Esophagus squamous epithelium (tissue), 5 donors: ENCODE measurements at places on chromosomes 4 and X.

- H3K4me3 ChIP-seq, result no peak overlapping the region
- no peaks in the 10 kb centered on the region for H3K27me3 ChIP-seq
- no peak overlapping the region for H3K27ac ChIP-seq
- no peak for DNase-seq
Measured at GRCh38 chr4:17316566-17316965, 195.3 kb downstream of the QDPR start.

DNA sequence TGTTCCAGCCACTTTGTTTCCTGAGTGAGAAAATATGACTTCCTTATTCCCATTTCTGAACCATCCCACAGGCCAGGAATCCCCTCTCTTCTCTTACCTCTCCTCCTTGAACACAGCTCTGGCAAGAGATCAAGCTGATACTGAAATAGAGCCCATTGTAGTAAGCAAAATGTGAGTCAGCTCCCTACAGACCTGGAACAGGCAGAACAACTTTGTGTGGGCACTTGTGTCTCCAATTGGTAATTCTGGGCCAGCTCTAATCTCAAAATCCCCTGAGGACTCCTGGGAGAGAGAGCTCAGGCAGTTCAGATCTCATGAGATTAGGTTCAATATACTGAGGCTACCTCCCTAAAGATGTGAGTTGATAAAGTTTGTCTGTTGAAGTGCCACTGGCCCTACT lies 213.5 kb downstream of the GUCY2F start:
- H3K27ac ChIP-seq, result no peak overlapping the region
- no peaks in the 10 kb centered on the region for H3K27me3 ChIP-seq
- H3K4me1 ChIP-seq, result peaks cover 14% of the 10 kb centered on the region
- no peak for DNase-seq
- no peak overlapping the region for H3K4me3 ChIP-seq

DNA sequence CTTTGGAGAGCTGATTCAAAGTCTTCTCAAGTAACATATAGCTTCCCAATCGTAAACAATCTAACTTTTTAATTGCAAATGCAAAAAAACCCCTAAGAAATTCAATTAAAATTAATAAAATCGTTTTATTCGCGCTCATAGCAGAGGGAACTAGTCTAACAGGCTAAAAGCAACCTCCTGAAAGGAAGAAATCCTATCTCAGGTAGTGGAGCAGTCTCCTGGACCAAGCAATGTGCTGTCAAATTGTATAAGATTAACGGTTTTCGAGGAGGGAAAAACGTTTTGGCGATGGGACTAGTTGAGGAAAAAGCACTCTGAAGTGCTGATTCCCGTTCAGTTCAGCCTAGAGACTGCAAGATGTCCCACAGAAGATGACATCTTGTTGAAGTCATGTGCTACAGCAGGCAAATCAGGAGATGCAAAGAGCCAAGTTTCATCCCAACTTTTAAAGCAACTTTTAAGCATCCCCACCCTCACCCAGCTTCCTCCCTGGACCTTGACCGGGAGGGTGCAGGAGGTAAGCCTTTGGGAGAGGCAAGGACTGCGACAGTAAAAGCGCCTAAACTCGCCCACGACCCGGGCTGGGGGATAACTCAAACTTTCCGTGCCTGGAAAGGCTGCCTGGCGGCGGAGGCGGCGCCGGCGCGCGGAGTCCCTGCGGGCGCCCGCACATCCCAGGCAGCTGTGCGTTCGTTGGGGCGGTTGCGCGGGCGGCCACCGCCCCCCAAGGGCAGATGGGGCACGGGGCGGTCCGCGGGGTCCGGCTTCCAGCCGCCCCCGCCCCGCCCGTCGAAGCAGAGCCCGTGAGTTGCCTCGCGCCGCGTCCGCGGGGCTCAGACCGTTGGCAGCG lies 784 bp downstream of the MAP7D3 start:
- H3K4me1 ChIP-seq, result no peaks in the 10 kb centered on the region
- H3K27me3 ChIP-seq, result no peaks in the 10 kb centered on the region
- H3K36me3 ChIP-seq, result no peaks in the 10 kb centered on the region

DNA sequence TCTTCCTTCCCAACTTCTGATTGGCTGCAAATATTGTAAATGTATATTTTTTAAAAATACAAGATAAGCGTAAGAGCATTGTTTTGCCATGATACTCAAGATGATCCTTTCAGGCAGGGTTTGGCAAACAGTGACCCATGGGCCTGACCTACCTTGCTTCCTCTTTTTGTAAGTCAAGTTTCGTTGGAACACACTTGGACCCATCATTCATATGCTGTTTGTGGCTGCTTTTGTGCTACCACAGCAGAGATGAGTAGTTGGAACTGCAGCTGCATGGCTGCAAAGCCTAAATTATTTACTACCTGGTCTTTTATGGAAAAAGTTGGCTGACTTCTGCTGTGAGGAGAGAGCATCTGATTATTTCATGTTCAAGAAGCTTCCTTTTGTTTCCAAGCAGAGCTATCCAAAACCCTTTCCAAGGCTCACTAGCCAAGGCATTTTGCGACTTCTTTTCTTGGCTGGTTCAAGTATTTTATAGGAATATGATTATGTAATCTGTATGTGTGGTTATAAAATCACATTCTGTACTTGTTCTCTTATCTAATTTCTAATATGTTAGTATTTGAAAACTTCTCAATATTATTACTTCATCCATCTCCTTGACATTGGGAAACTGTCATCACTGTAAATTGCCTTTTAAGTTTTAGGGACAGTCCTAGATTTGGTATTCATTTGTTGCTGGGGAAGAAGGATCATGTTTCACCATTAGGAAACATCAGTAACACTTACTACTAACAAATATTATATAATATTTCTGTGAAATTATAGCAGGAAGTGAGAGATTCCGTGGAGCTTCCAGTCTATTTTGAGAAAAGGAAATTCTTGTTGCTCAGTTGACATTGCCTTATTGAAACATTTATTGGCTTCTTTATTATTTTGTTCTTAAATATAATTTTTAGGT lies 109.2 kb downstream of the ARHGAP10 start:
- H3K27ac ChIP-seq, result no peak overlapping the region
- no peak for DNase-seq
- H3K36me3 ChIP-seq, result no peaks in the 10 kb centered on the region
- H3K27me3 ChIP-seq, result no peaks in the 10 kb centered on the region
- peaks cover 11% of the 10 kb centered on the region for H3K4me1 ChIP-seq

- no peak overlapping the region for H3K27ac ChIP-seq
- H3K4me1 ChIP-seq, result no peaks in the 10 kb centered on the region
- no peak for DNase-seq
- no peaks in the 10 kb centered on the region for H3K27me3 ChIP-seq
- H3K4me3 ChIP-seq, result no peak overlapping the region
Measured at GRCh38 chrX:148282504-148282903, 217.9 kb upstream of the AFF2 start.

- no peak overlapping the region for H3K27ac ChIP-seq
- no peaks in the 10 kb centered on the region for H3K4me1 ChIP-seq
- H3K27me3 ChIP-seq, result peaks cover 70% of the 10 kb centered on the region
- no peak overlapping the region for H3K4me3 ChIP-seq
- H3K36me3 ChIP-seq, result no peaks in the 10 kb centered on the region
Measured at GRCh38 chr4:26135331-26135730, 185.5 kb upstream of the RBPJ start.

- no peaks in the 10 kb centered on the region for H3K36me3 ChIP-seq
- DNase-seq, result no peak
- H3K4me1 ChIP-seq, result no peaks in the 10 kb centered on the region
- no peak overlapping the region for H3K4me3 ChIP-seq
- no peaks in the 10 kb centered on the region for H3K27me3 ChIP-seq
Measured at GRCh38 chr4:182478475-182478874, 235.3 kb downstream of the TENM3 start.

- H3K27ac ChIP-seq, result no peak overlapping the region
- no peaks in the 10 kb centered on the region for H3K36me3 ChIP-seq
- H3K27me3 ChIP-seq, result no peaks in the 10 kb centered on the region
- DNase-seq, result no peak
- no peak overlapping the region for H3K4me3 ChIP-seq
Measured at GRCh38 chrX:24607616-24608015, 39.5 kb downstream of the PCYT1B start.

DNA sequence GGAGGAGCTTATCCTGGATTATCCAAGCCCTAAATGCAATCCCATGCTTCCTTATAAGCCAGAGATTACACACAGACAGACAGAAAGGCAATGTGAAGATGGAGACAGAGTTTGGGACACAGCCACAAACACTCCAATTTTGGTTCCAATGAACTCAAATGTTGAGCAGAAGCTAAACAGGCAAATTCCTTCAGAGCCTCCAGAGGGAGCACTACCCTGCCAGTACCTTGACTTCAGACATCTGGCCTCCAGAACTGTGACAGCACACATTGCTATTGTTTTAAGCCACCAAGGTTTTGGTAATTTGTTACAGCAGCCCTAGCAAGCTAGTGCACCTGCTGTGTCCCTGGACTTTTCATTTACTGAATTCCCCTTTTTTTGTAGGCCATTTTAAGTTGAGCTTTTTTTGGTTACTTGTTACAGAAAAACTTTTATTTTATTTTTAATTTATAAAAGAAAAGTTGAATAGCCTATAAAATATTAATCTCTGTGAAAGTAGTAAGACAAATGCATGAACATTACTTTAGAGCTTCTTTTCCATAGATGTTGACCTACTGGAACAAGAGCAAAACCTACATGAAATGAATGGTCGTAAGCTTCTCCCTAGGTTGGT lies 33.4 kb upstream of the SRD5A3 start:
- no peak overlapping the region for H3K4me3 ChIP-seq
- no peaks in the 10 kb centered on the region for H3K27me3 ChIP-seq
- no peak overlapping the region for H3K27ac ChIP-seq
- H3K36me3 ChIP-seq, result no peaks in the 10 kb centered on the region
- H3K4me1 ChIP-seq, result no peaks in the 10 kb centered on the region
- DNase-seq, result no peak

GRCh38 chrX:48782795-48783194 lies 3.6 kb upstream of the GATA1 start:
- H3K4me1 ChIP-seq, result no peaks in the 10 kb centered on the region
- H3K4me3 ChIP-seq, result no peak overlapping the region
- no peaks in the 10 kb centered on the region for H3K36me3 ChIP-seq
- no peak for DNase-seq
- no peak overlapping the region for H3K27ac ChIP-seq

GRCh38 chr4:788636-789297 lies 37.2 kb downstream of the CPLX1 start:
- peaks cover 32% of the 10 kb centered on the region for H3K4me1 ChIP-seq
- no peak for DNase-seq
- H3K36me3 ChIP-seq, result no peaks in the 10 kb centered on the region
- no peak overlapping the region for H3K27ac ChIP-seq

GRCh38 chr4:81196126-81196650 lies 18.8 kb downstream of the PRKG2 start:
- H3K4me1 ChIP-seq, result no peaks in the 10 kb centered on the region
- H3K27me3 ChIP-seq, result no peaks in the 10 kb centered on the region
- H3K4me3 ChIP-seq, result no peak overlapping the region
- no peaks in the 10 kb centered on the region for H3K36me3 ChIP-seq
- DNase-seq, result no peak
- no peak overlapping the region for H3K27ac ChIP-seq

DNA sequence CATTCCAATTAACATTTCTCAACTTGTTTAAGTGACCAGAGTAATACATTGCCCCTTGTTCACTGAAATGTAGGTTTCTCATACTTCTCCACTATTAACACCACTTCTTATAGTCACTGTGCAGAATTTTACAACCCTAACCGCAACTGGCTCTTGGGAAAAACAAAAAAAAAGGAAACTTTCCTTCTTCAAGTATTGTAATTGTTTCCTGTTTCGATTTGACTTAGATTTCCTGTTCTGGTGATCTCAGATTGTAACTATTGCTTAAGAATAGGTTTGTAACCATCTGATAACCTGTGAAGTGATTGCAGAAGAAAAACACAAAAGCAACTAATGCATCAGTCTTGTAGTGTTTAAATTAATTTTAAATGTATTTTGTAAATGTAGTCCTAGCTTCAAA lies 594.7 kb upstream of the GALNT7 start:
- no peaks in the 10 kb centered on the region for H3K27me3 ChIP-seq
- H3K36me3 ChIP-seq, result no peaks in the 10 kb centered on the region
- H3K4me3 ChIP-seq, result no peak overlapping the region
- no peaks in the 10 kb centered on the region for H3K4me1 ChIP-seq

DNA sequence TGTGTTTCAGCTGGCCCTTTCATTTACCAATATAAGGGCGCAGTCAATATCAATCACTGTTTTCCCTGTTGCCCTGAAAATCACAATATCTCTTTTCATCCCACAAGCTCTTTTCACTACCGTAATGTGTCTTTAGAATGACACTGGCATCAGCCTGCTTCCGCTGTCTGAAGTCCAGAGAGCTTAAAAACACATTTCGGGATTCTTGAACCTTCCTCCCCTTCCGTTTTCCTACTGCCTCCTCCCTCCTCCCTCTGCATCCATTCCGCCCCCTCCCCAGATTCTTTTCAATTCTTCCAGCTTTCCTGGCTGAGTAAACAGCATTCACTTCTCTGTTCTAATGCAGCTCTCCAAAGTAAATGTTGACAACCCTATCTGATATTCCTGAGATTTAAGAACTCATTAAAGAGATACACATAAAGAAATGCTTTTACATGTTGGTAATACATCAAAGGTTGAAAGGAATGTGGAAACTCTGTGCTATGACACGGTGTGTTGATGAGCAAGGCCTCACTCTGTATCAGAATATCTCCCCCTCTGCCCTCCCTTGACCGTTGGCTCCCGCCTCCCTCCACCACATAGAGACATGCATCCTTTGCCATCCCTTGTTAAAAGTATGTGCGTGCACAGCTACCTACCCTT lies 83.5 kb upstream of the SPRY1 start:
- no peaks in the 10 kb centered on the region for H3K36me3 ChIP-seq
- DNase-seq, result no peak
- H3K4me3 ChIP-seq, result no peak overlapping the region
- H3K27ac ChIP-seq, result no peak overlapping the region
- no peaks in the 10 kb centered on the region for H3K4me1 ChIP-seq
- no peaks in the 10 kb centered on the region for H3K27me3 ChIP-seq

GRCh38 chr4:100796332-100796731 lies 278.5 kb upstream of the EMCN start:
- H3K27ac ChIP-seq, result no peak overlapping the region
- H3K27me3 ChIP-seq, result no peaks in the 10 kb centered on the region
- no peaks in the 10 kb centered on the region for H3K36me3 ChIP-seq
- no peak overlapping the region for H3K4me3 ChIP-seq
- no peaks in the 10 kb centered on the region for H3K4me1 ChIP-seq

DNA sequence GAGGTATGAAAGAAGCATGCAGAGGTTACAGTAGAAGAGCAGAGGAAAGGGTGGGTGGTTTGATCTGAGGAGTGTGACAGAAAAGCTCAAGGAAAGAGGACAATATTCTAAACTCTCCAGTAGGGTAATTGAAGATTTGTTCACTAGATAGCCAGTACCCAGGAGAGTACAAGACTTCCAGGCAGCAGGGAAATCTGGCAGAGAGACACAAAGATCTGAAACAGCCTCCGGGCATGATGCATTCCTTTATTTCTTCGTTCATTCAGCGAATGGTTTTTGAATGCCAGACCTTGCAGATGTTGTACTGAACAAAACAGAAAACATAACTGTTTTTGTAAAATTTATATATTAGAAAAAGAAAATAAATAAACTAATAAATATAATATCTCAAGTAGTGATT lies 766.6 kb downstream of the FAT4 start:
- H3K27me3 ChIP-seq, result no peaks in the 10 kb centered on the region
- H3K4me1 ChIP-seq, result no peaks in the 10 kb centered on the region
- no peaks in the 10 kb centered on the region for H3K36me3 ChIP-seq
- H3K27ac ChIP-seq, result no peak overlapping the region
- no peak overlapping the region for H3K4me3 ChIP-seq
